Astrocyte (in vitro differentiated cells and primary cell): ENCODE measurements at places on chromosomes 2 and 18. TPM values are rescaled to one million over a fixed set of nuclear protein-coding genes. Genes with fewer than 3 reads are reported as not detected.

The SPR gene
- total RNA-seq = 23.6 TPM in 2 replicates

The HK2 gene
- 46.2 and 46.7 TPM in 2 replicates for total RNA-seq

The NEU2 gene
- not detected in 2 replicates for total RNA-seq

The LINC00305 gene
- total RNA-seq = not detected in 2 replicates

The RANBP2 gene
- 75.4 and 78.9 TPM in 2 replicates for total RNA-seq

The GPD2 gene
- 27.5 and 29.0 TPM in 2 replicates for total RNA-seq

The AKAIN1 gene
- total RNA-seq = not detected in 2 replicates

The ZNF385B gene
- 0.27 TPM in 1 of 2 replicates, not detected in the other for total RNA-seq

The DNER gene
- total RNA-seq = 0.82 and 1.0 TPM in 2 replicates

The GCG gene
- total RNA-seq = not detected in 2 replicates

The CFAP53 gene
- total RNA-seq = 0.46 and 0.68 TPM in 2 replicates

The DLX1 gene
- total RNA-seq = 0.27 TPM in 1 of 2 replicates, not detected in the other

The KRTCAP3 gene
- total RNA-seq = 1.4 and 1.9 TPM in 2 replicates

The PTPRN gene
- 76.6 and 88.2 TPM in 2 replicates for total RNA-seq

The MDH1B gene
- 1.8 and 1.9 TPM in 2 replicates for total RNA-seq

The MC4R gene
- total RNA-seq = not detected in 2 replicates

The NDUFAF7 gene
- 23.1 and 24.2 TPM in 2 replicates for total RNA-seq

The ATL2 gene
- total RNA-seq = 34.9 and 35.5 TPM in 2 replicates

The CYRIA gene
- total RNA-seq = 4.9 and 6.0 TPM in 2 replicates

The DUSP19 gene
- total RNA-seq = 3.1 and 3.7 TPM in 2 replicates

The CABLES1 gene
- 12.2 and 14.5 TPM in 2 replicates for total RNA-seq

The SPDYA gene
- total RNA-seq = 1.3 and 1.4 TPM in 2 replicates

The CTLA4 gene
- not detected in 2 replicates for total RNA-seq

The LOXHD1 gene
- not detected in 2 replicates for total RNA-seq

The CD8B2 gene
- total RNA-seq = not detected in 2 replicates

The IL1R1 gene
- total RNA-seq = 6.9 and 7.5 TPM in 2 replicates

The EPHA4 gene
- total RNA-seq = 30.1 and 35.7 TPM in 2 replicates

The CDH2 gene
- 326 and 363 TPM in 2 replicates for total RNA-seq

The DSG1 gene
- total RNA-seq = 0.05 TPM in 1 of 2 replicates, not detected in the other

The GCKR gene
- not detected in 2 replicates for total RNA-seq

The SCN2A gene
- total RNA-seq = 7.5 and 8.2 TPM in 2 replicates

The USP14 gene
- total RNA-seq = 95.6 and 102 TPM in 2 replicates

The SCLY gene
- total RNA-seq = 12.1 and 15.4 TPM in 2 replicates

The GALR1 gene
- total RNA-seq = not detected in 2 replicates

The CAPN14 gene
- total RNA-seq = 0.12 and 0.14 TPM in 2 replicates

The ST6GAL2 gene
- total RNA-seq = 59.8 and 120 TPM in 2 replicates

The C2orf72 gene
- total RNA-seq = 0.84 and 1.0 TPM in 2 replicates

The MITD1 gene
- total RNA-seq = 16.7 and 20.9 TPM in 2 replicates

The CTIF gene
- 93.6 and 101 TPM in 2 replicates for total RNA-seq

The ASB18 gene
- total RNA-seq = not detected in 2 replicates

The APLF gene
- total RNA-seq = 2.5 and 2.9 TPM in 2 replicates

The NPAS2 gene
- total RNA-seq = 5.5 and 5.8 TPM in 2 replicates

The CNTNAP5 gene
- total RNA-seq = 0.30 TPM in 1 of 2 replicates, not detected in the other

The COL6A3 gene
- 200 and 560 TPM in 2 replicates for total RNA-seq

The DSG4 gene
- total RNA-seq = not detected in 2 replicates

The SNRNP200 gene
- total RNA-seq = 97.3 and 101 TPM in 2 replicates

The GATA6 gene
- 9.4 and 10.9 TPM in 2 replicates for total RNA-seq

The IRS1 gene
- total RNA-seq = 34.2 and 45.0 TPM in 2 replicates

The MAL gene
- 0.41 TPM in 1 of 2 replicates, not detected in the other for total RNA-seq
